ENCODE measurements at places on chromosomes 16 and 17.

GRCh38 chr16:68377221-68377620, 66.4 kb downstream of the PRMT7 start:
- no peak for DNase-seq

GRCh38 chr17:14050616-14051015, 18.7 kb upstream of the COX10 start:
- DNase-seq: no peak

- no peak for DNase-seq
Observed at GRCh38 chr17:80886641-80887573, 104.7 kb upstream of the CHMP6 start.

- peak; percentile 65 for DNase-seq
Observed at GRCh38 chr16:28192806-28193529, 18.8 kb downstream of the XPO6 start.

DNA sequence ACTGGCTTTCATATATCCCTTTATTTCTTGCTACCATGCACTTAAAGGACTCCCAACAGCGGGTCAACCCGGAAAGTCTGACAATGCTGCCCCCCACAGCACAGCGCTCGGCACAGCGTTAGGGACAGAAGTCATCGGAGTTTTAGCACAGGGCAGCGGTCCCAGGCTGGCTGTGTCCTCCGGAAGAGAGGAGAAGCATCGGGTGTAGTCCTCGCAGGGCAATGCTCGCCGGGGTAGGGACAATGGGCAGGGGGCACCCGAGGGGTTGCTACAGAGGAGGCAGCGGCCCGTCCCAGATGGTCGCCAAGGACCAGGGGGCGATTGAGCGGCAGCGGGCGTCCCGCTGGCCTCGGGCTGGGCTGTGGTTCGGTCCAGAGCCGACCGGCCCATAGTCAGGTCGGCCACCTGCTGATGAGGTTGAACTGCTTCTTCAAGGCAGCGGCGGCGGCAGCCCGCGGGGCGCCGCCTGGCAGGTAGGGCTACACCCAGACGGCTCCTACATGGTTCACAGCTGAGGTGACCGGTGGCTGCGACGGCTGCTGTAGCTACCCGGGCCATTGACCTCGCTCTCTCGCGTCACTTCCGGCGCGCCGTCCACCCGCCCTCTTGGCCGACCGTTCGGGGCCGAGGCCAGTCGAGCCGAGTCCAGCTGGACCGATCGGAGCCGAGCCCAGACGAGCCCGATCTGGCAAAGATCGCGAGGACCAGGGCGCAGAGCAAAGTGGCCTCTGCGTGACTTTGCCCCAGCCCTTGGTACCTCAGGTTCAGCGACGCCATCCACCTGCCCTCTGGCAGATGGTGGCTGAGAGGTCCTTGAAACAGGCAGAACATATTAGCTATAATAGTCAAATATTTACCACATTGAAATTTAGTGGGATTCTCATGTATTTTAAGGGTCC, 4.7 kb upstream of the LCMT1 start:
- peak; percentile 40 for DNase-seq

GRCh38 chr16:78154729-78155461, 55.4 kb downstream of the WWOX start:
- DNase-seq: no peak

DNA sequence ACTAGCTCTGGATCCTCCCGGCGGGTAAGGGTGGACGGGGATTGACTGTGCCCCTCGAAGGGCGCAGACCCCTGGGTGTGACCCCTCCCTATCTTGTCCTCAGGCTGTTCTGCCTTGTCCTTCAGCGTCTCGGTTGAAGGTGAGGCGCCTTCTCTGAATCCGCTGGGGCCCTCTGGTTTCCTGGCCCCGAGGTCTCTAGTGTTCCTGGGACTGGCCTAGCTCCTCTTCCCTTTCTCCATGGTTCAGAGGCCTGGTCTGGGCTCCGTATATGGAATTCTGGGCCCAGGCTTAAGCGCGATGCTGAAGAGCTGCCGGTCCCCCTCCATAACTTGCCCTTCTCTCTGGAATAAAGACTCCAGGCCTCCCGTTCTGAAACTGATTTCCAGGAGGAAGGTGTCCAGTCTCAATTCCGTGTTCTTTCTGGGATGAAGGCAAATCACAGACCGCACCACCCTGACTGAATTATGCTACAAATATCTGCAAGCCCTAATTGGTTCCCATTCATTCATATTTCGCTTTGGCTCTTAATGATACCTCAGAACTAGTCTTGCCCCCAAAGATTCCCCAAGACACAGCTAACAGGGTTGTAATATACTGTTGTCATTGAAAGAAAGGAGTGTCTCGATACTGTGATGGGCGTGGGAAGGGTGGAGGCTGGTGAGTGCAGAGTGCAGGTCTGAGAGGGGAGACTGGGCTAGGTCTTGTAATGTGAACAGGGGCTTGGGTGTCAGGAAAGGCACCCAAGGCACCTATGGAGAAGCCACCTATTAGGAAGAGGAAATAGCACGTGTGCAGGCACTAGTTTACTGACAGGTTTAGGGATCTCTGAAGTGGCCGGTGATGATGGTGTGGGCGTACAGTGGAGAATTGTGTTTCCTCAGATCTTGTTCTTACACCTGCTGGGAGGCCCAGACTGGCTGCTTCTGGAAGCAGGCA, 851 bp downstream of the EDC4 start:
- no peak for DNase-seq

GRCh38 chr16:79150151-79150550, 450.4 kb downstream of the MAF start:
- no peak for DNase-seq

DNA sequence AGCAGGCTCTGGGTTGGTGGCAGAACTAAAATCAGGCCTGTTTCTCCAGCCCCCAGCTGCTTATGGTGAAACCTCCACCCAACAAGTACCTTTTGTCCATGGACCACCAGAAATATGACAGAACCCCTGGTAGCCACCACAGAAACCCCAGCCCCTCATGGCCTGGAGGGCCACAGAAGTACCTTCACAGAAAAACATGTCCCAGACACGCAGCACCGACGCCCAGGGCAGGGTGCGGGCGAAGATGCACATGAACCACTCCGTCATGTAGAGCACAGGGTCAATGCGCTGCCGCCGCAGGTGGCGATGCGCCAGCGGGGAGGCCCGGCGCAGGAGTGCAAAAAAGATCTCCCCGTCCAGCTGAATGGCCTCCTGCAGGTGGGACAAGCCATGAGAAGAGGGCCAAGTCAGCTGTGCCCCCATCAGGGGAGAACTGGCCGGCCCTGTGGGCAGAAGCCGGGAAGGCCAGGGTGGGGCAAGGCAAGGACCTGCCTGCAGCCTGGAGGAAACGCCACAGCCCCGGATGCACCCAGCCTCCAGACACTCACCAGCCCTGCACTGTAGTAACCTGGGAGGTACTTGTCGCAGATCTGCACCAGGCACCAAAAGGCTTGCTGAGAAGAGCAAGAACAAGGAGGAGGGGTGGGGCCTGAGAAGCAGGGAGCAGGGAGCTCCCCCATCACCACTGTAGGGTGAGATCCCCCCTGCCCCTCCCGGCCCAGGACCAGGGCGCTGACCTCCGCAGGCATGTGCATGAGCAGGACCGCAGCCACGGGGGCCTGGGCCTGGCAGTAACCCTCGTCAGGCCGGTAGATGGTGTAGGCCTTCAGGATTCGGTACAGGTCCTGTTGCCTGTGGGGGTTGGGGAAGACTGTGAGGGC, 4.1 kb upstream of the CD2BP2 start:
- no peak for DNase-seq

DNA sequence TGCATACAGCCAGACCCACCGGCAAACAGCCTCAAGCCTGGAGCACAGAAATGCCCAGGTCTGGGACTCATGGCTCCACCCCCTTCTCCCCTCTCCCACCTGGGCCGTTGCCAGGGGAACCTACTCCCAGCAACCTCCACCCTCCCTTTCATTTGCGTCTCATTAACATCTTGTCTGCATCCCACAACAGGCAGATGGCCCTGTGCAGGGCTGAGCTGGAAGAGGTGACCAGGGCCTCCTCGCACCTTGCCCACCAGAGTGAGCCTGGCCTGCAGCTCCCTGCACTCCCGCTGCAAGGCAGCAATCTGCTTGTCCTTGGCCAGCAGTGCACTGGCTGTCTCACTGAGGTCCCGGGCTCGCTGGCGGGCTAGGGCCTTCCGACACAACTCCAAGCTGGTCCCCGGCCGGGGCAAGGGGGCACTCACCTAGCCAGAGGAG, 3.3 kb downstream of the TSPOAP1 start:
- no peak for DNase-seq

DNA sequence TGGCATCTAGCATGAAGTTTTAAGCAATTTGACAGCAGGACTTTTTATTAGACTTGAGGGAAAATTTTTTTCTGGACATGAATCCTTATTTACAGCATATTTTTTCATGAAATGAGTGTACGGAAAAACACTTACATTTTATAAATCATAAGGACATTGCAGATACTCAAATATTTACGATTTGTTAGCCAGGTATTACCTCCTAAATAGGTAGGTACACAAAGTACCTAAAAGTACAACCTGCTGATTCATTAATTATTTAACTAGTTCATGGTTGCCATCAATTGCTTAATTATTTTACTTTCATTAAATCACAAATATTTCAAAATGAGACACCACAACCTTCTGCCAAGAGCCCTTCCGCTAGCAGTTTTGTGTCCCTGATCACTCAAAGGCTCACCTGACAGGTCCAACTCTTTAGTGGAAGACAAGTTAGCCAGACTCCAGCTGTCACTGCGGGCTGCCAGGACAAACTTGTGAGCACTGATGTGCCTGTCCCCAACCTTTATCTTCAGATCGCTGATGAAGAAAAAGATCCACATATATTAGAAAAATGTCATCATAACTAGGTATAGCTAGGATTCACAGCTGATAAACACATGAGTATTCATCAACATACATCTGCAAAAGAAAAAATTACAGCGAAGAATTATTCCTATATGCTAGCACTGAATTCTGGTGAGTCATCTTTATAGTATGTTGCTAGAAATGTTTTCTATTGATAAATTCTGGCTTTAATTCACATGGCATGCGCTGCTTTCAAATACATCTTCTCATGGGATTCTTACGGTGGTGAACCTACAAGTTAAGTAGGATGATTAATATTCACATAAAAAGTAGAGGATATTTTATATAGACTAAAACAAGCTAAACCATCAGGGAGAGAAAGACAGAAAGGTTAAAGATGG, 28.2 kb downstream of the ANKFY1 start:
- no peak for DNase-seq

GRCh38 chr17:61314368-61315078, 85.1 kb upstream of the TBX2 start:
- no peak for DNase-seq

DNA sequence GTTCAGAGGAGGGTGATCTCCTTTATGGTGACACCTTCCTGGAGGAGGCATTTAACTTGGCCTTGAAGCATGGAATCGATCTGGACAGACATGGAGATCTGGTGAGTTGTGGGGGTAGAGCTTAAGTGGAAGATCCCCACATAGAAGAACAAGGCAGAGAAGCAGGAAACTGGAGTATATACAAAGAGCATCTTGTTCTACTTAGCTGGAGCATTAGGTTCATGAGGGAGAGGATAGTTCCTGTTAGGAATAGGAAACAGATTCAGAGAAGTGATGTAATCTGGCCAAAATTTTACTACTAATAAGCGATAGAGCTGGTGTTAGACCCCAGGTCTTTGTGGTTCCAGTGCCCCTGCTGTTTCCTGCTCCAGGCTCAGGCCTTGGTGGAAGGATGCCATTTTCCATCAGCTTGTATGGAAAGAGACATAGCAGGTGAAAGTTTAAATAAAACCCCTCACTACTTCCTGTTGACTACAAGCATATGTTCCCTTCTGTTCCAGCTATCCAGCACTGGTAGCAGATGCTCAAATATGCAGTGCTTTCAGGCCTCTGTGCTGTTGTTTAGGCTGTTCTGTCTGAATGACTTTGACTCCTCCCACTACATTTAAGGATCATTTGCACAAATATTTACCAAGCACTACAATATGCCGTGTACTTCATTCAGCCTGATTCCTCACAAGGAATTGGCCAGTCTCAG, 9.4 kb downstream of the RPAIN start:
- DNase-seq: no peak

DNA sequence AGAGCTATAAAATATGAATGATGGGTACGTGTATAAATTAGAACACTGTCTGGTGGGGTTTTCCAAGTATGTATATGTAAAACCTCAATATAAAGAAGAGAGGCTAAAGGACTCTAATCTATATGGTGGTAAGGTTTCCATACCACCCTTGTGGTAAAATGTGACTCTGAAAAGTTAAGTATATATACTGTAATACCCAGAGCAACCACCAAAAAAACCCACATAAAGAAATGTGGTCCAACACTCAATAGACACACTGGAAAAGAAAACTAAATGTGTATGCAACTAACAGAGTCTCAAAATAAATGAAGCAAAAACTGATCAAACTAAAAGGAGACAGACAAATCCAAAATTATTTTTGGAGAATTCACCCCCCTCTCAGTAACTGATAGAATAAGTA, 72.2 kb downstream of the XPO6 start:
- DNase-seq: no peak

DNA sequence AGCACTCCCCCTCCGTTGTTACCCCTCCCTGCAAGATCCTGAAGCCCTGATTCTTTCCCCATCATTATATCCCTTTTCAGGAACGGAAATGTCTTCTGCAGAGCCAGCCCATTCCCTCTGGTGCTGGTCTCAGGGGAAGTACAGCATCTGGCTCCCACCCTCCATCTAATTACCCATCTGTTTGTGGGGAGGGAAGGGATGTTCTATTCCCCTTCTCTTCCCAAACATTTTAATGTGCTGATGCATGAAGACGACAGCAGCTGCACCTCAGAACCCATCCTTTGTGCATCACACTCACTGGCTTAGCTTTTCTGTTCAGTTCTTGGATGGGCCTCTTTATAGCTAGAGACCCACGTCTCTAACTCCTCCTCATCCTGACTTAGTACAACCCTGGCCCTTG, 367.2 kb downstream of the CDH13 start:
- DNase-seq: no peak

DNA sequence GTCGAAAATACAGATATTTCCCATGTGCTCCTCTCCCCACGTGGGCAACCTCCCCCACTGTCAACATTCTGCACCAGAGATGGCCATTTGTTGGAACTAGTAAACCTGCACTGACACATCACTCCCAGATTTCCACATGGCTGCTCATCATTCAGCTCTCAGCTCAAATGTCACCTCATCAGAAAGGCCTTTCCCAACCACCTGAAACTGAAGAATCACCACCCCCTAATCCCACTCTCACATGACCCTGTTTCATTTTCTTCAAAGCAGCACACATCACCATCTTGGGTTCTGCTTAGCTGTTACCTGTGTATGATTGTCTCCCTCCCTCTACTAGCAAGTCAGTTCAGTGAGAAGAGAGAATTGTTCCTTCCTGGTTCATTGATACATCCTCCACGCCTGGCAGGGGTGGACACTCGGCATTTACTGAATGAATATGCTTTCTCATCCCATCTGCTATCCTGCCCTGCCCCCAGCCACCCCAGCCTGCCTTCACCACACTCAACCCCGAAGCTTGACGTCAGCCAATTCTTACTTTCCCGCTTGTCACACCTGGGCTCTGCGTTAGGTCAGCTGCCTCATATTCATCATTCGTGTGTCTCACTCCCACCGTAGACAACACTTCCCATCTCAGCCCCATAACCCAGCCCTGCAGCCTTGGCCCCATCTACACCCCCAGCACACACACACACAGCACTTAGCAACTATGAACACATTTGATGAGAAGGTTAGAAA, 1.5 kb downstream of the C17orf114 start:
- DNase-seq: no peak

- DNase-seq: no peak
Observed at GRCh38 chr17:28343491-28343932, 8.0 kb downstream of the TNFAIP1 start.
